Fibroblast of skin of left quadriceps (primary cell): ENCODE measurements at places on chromosomes 7 and 10.

GRCh38 chr10:42989481-42989921 lies 87.4 kb upstream of the RET start:
- DNase-seq, result no peak

DNA sequence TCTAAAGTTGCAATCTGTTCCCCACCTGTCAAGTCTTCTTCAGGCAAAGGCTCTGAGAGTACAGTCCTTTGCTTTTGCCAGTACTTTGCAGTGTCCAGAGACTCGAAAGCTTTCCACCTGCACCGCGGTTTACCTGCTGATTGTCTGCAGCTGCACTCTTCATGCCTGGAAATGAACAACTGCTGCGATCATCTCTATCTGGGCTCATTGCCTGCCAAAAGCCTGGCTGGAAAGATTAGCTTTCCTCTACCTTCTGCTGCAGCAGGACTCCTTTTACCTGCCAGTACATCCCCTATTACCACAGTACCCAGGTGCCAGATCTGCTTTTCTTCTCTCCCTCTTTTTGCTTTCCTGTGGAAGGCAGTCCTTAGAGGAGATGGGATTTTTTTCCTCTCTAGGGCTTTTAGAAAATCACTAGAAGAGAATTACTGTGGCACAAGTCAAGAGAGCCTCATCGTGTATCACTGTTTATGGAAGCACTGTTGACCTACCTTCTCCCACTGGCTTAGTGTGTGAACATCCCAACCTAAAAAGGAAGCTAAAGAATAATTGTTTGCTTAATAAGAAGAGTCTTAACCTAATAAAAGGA lies 2.2 kb downstream of the STRIP2 start:
- DNase-seq, result no peak

- DNase-seq, result peak; percentile 30
These were observed 458.8 kb downstream of the SORCS1 start for GRCh38 chr10:106705681-106706100.

DNA sequence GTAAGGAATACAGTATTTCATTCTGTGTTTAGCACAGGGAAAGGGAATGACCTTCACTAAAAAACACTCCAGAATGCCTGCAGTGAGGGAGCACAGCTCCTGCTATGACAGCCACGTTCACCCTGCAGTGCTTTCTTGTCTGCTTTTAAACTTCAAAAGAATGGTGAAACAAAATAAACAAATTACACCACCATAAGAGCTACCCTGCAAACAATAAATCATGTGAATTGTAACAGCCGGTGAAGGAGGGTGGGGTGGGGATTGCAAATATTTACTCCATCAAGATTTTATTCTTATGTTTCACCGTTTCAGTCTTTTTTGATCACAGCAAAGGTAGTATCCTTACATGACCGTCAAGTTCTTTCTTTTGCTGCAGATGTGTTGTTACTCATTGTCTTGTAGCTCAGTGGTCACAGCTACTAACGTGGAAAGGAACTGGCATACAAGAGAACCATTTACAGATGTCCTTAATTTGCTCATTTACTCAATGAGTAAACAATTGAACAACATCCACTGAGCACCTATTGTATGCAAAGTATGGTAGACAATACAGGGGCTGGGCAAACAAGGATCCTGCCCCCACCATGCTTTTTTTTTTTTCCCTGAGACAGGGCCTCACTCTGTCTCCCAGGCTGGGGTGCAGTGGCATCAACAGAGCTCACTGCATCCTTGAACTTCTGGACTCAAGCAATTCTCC lies 4.1 kb upstream of the CHN2 start:
- no peak for DNase-seq

GRCh38 chr10:96118604-96119450 lies 11.3 kb upstream of the ZNF518A start:
- DNase-seq, result no peak

DNA sequence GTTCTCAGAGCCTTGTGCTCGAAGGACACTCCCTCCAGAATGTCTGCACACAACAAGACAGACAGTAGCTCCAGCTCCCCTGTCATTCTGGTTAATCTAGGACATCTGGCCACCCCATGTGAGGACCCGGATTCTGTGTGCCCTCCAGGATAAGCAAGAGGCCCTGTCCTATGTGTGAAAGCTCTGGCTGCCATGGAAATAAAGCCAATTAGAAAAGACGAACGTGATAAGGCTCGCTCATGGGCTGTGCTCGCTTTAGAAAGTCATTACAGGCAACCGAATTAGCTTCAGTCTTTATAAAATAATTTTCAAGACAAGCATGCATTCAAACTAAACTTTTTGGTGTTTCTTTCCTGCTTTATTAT lies 263.4 kb downstream of the INHBA start:
- DNase-seq, result no peak

- no peak for DNase-seq
These were observed 2.8 kb downstream of the CALML5 start for GRCh38 chr10:5496261-5497250.

- no peak for DNase-seq
These were observed 3.1 kb upstream of the DRGX start for GRCh38 chr10:49398986-49399385.

GRCh38 chr7:4527988-4528636 lies 154.0 kb upstream of the FOXK1 start:
- DNase-seq, result no peak

GRCh38 chr10:99730026-99730425 lies 1.9 kb downstream of the COX15 start:
- no peak for DNase-seq

DNA sequence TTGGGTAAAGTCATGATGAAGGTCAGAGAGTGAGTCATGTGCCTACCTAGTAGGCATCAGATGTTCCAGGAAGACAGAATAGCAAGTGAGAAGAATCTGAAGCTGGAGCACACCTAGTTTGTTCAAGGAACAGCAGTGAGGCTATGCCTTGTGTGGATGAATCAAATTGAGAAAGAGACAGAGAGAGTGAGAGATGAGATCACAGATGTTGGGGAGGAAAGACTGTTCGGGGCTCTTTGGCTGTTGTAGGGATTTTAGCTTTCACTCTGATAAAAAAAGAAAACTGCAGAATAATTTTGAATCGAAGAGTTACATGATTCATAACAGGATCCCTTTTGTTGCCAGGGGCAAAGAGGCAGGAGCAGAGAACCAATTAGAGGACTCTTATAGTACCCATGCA lies 6.3 kb downstream of the LIPF start:
- no peak for DNase-seq

DNA sequence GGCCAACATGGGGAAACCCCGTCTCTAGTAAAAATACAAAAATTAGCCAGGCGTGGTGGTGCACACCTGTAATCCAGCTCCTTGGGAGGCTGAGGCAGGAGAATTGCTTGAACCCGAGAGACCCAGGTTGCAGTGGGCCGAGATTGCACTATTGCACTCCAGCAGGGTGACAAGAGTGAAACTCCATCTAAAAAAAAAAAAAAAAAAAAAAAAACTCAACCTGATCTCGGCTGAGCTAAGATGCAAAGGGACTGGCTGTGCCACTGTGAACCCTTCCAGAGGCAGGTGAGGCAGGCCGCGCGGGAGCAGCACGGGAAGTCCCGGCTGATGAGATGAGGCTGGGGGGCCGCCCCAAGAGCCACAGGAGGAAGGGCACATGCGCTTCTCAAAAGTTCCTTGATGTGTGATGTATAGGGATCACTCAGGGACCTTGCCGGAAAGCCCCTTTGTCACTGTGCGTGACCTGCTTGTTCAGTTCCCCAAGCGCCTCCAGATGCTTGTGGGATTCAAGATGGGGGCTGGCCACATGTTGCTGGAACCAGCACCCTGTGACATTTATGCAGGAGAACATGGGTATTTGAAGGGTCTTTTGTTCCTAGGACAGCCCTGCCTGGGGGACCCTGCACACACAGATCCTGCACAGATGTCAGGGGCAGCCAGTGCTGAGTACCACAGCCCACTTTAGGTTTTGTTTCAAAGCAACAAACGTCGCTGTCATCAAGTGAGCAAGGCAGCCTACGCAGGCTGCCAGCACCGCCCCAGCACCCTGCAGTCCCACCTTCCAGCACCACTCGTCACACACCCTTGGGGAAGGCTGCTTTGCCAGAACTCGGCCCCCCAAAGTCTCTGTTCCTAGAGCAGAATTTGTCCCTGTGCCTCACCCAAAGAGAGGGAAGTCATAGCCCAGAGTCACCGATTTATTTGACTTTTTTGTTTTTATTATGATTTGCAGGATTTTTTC lies 74.8 kb upstream of the SH2B2 start:
- no peak for DNase-seq

GRCh38 chr7:135708041-135708440 lies 19.9 kb downstream of the SLC13A4 start:
- no peak for DNase-seq

DNA sequence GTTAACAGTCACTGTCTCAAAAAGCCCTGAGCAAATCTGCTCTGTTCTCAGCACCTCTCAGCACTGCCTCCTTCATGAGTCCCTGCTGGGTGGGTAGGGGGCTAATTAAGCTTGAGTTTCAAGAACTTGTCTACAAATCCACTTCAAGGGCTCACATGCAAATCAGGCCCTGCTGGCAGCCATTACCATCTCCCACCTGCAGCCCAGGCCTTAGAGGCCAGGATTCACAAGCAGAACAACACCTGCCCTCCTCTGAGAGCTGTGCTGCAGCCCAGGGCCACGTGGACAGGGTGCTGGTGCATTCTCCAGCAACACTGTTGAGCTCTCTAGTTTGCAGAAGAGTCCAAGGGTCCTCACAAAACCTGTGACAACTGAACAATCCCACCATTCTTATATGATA lies 119.2 kb downstream of the DPP6 start:
- DNase-seq, result no peak

DNA sequence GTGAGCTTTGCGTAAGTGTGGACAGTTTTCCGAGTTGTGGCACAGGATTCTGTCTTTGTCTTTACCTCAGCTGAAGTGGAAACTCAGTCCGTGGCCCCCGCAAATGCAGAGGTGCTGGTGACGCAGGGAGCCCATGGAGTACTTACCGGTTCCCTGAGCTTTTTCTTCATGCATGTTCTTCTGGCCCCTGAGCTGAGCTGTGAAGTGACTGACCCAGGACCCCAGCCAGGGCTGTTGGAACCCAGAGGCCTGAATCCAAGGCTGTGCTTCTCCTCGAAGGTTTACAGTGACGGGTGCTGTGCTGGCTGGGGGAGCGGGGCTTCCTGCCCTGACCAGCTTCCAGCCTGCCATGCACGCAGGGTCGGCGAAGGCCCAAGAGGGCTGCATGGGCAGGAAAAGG lies 223.5 kb downstream of the GLRX3 start:
- no peak for DNase-seq

GRCh38 chr10:16195178-16195769 lies 241.5 kb upstream of the PTER start:
- DNase-seq, result no peak

- no peak for DNase-seq
These were observed 168.0 kb upstream of the PHYHIPL start for GRCh38 chr10:59008452-59008851.

- no peak for DNase-seq
These were observed 47.3 kb upstream of the NPTX2 start for GRCh38 chr7:98569691-98570337.

DNA sequence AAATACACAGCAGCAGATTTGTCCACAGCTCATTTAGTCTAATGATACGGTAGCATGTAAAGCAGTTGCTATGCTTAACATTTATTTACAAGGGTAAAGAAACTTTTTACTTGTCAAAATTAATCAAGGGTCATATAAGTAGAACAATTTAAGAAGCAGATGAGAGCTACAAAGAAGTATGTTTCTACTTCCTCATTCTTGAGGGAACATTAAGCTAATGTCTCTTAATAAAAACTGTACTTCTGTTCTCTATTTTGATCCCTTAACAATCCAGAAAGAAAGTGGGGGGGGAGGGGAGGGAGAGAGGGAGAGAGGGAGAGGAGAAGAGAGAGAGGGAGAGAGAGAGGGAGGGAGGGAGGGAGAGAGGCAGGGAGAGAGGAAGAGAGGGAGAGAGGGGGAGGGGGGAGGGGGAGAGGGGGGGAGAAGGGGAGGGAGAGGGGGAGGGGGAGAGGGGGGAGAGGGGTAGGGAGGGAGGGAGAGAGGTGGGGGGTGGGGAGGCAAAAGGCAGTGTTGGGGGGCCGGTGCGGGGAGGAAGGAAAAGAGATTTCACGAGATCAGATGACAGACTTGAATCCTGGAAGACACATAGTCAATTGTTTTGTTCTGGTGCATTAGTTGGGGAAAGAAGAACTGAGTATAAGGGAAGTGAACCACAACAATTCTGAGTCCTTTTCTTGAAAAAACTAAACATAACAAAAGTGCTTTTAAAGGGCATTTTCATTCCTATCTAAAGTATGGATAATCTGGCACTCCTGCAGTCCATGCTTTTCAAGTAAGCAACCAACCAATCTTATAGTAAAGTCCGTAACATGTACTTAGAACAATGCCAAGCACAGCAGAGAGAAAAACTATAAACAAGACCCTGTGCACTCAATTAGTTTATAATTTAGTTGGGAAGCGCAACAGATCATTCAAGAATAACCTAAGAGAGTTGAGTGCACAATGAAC lies 128.0 kb downstream of the USP6NL start:
- DNase-seq, result no peak

- DNase-seq, result no peak
These were observed 108.2 kb downstream of the INPP5A start for GRCh38 chr10:132645630-132646442.

GRCh38 chr10:21456160-21456559 lies 69.3 kb downstream of the SKIDA1 start:
- no peak for DNase-seq

DNA sequence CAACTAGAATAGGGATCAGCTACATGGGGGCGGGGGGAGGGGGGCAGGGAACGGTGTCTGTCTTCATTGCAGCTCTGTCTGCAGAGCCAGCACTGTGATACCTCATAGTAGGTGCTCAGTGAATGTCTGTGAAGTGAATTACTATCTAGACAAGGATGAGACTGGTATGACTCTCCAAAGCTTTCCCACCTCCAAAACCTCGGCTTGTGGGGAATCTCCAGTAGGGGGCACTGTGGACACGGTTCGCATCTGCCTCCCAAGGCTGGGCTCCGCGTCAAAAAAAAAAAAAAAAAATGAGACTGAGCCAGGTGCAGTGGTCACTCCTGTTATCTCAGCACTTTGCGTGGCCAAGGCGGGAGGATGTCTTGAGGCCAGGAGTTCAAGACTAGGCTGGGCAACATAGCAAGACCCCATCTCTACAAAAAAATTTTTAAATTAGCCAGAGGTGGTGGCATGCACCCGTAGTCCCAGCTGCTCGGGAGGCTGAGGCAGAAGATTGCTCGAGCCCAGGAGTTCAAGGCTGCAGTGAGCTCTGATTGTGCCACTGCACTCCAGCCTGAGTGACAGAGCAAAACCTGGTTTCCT lies 9.6 kb downstream of the TRIM56 start:
- DNase-seq, result no peak

DNA sequence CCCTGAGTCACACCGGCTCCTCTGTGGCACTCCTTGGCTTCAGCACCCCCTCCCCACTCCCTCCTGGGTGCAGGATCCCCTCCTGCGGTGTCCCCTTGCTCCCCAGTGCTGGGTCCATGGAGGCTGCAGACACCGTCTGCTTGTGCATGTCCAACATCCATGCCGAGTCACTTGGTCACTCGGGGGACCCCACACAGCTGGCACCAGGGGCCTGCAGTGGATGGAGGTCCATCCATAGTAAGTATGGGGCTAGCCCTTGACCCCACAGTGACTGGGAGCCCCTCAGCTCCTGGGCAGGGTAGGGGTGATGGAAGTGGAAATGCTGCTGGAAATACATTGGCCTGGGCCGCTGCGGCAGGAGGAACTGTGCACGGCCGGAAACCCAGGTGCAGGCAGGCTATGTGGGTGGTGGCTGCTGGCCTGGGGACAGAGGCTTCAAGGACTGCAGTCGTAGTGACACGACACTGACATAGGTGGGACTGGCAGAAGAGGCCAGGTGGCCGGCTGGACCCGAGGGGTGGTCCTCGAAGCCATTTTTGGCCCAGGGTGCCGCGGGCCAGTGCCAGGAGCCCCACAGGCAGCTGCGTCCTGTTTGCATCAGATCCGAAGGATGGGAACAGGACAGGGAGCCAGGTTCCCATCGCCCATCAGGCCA lies 58.9 kb downstream of the GLRX3 start:
- no peak for DNase-seq
